Stromal cell of bone marrow (primary cell): ENCODE measurements at places on chromosomes 11 and 22.

DNA sequence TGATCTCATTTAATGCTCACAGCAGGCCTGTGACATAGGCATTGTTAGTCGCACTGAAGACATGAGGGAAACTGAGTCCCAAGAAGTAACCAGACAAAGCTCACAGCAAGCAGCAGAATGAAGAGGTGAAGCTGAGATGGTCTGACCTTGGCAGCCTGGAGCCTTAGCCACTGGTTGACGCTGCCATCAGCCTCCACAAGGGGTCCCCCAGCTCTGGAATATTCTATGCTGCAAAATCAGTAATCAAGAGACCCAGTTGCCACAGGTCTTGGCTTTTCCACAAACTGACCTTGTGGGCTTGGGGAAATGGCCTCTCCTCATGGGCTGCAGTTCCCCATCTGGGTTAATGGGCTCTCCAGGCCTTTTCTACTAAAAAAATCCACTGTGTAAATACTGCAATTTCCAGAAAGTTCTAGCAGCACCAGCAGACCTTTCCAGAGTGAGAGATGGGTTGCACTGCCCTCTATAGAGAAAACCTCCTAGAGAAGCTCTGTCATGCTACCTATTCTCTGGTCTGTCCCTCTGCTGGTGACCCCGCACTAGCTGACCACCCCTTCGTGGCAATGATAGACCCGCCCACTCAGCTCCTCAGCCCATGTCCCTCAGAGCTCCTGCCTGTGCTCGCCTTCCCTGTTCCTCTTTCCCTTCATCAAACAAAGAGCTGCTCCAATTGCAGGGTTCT is 22.6 kb upstream of the ISX start:
- no peak for DNase-seq

GRCh38 chr11:130159657-130160497 is at the start of gene ST14:
Gene ST14, plus strand, starts transcription at chr11:130159782. Its CDS starts 198 bp downstream, at chr11:130159980.
- no peak for DNase-seq

GRCh38 chr11:121552644-121553043 is 99.9 kb upstream of the SORL1-AS1 start:
- no peak for DNase-seq

GRCh38 chr22:32758866-32759385 is 42.6 kb upstream of the TIMP3 start:
- DNase-seq: no peak

DNA sequence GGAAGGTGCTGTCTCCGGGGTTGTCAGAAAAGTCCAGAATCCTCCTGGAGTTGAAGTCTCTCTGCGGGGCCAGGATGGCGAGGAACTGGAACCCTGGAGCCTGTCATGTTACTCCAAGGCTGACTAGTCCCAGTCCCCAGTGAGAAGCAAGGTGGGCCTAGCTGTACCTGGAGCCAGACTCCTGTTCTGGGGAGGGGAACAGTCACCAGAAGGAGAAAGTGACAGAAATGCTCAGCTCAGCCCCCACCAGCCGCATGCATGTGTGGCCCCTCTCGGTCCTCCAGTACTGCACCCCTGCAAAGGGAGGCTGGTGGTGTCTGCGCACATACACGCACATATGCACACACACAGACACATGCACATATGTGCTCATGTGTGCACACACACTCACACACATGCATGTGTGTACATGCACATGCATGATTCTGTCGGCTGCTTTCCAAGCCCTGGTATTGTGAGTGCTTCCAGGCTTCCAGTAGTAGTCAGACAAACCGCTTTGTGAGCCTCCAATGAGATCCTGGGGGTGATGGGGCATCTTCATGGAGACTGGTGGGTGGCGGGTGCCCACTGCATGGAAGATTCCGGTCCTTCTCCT is 54.3 kb downstream of the RTL6 start:
- DNase-seq: no peak

DNA sequence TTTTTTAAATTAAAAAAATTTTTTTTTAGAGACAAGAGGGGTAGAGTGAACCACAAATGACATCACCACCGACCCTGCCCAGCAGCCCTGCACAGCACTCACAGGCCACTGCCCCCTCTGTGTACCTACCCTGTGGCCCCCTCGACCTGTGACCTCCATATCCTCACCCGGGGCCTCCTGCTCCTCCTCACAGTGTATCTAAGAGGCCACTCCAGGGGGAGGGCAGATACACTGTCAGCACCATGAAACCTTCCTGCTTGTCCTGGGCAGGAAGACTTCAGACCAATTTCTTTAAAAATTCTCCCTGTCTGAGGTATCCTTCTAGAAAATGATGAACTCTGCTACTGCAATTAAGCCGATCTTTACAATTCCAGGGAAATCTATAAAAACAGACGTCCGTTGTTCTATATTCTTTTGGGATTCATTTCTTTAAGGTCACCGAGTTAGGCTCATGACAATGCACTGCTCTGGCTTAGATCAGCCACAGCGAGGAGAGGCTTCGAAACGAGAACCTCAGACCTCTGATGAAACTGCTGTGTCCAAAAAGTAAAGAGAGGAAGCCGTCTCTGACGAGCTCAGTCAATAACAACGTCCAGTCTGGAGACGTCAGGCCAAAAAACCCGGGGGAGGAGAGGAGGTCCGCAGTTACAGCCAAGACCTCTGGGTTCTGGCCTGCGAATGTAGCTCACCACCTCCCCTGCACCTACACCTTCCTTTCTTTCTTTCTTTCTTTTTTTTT is 17.5 kb downstream of the NFAM1 start:
- no peak for DNase-seq

- DNase-seq: peak; percentile 51
Measured at GRCh38 chr11:125950696-125951651, 5.1 kb downstream of the VSIG10L2 start.

- no peak for DNase-seq
Measured at GRCh38 chr11:129418039-129418438, 42.4 kb downstream of the BARX2 start.

DNA sequence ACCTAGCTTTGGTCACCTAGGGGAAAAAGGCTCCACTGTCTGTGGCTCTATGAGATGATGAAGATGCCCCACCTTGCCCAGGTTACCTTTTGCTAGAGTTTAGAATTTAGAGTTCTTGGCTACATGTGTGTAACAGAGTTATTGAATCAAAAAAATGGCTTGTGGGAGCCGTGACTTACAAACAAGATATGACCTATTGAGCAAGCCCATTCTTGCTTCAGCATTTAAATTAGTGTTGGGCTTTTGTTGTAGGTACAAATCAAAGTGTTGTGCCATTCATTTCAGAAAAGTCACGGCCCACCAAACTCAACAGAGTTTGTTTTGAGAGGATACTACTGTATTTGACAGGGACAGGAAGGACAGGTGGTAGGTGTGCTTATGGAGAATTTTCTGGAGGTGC is 768.8 kb downstream of the NTM start:
- no peak for DNase-seq

DNA sequence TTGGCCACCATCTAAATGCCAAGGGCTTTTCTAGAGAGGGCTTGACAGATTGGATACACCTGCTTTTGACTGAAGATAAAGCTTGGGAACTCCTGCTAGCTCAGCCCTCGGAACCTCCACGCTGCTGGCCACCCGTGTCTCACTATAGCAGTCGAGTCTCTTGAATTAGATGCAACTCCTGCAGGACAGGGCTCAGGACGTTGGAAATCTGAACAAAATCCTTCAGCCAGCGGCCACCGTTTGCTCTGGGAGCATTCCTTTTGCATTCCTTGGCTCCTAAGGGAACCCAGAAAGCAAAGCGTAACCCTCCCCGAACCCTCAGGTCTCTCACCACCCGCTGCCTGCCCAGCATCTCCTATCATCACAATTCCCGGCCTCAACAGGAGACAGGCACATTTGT is 77.8 kb downstream of the GRIK4 start:
- DNase-seq: no peak

DNA sequence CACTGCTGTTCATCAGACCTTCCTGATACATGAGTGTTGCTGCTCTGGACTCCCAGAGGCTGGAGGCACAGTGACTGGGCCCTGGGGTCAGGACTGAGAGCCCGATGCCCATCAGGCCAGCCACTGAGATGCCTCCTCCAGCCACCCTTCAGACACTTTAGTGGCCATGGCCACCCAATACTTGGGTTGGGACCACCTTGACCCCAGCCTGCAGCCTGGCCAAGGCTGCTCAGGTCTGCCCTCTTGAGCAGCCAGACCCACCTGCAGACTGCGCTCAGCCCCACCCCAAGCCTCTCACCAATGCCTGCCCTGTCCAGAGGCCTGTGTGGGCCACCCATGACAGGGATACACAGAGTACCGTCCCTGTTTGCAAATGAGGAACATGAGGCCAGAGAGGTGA is 4.2 kb downstream of the RNF215 start:
- DNase-seq: no peak

GRCh38 chr11:20010156-20010850 is 150.0 kb downstream of the DBX1 start:
- no peak for DNase-seq

DNA sequence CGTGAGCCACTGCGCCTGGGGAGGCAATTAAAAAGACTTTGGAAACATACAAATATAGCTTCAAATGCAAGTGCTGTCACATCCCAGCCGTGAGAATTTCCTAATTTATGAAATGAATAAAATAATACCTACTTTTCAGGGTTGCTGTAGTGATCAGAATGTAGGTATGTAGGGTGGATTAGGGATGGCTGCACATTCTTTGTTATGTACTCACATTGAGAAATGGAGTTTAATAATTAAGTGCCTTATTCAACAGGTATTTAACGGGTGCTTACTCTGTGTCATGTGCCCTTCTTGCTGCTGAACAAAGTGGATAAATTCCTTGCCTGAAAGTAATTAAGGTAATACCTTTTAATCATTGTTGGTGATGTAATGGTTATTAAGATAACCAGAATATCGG is 37.0 kb downstream of the MMP7 start:
- no peak for DNase-seq

- DNase-seq: peak; percentile 86
Measured at GRCh38 chr11:72975778-72976521, 161.7 kb downstream of the ATG16L2 start.

- no peak for DNase-seq
Measured at GRCh38 chr11:68337399-68337835, 25.0 kb downstream of the LRP5 start.

GRCh38 chr11:83392556-83392955 is 106.4 kb upstream of the CCDC90B start:
- no peak for DNase-seq

- no peak for DNase-seq
Measured at GRCh38 chr22:40044870-40045834, 50.4 kb downstream of the FAM83F start.

DNA sequence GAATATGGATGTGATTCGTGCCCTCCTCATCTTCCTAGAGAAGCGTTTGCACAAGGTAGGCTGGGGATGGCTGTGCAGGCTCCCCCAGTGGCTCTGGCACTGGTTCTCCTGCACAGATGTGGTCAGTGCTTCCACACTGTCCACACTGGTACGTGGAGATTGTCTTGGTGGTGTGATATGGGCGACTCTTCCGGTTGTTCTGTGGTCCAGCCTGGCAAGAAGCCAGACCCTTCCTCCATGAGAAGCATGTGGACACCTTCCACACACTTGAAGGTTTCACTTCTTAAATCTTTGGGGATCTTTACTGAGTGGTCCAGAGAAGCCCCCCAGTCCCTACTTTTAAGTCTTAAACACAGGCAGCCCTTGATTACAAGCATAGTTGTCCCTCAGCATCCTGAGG is 3.8 kb downstream of the RIC8A start:
- DNase-seq: no peak

- no peak for DNase-seq
Measured at GRCh38 chr11:48077251-48077650, 96.9 kb downstream of the PTPRJ start.

GRCh38 chr11:86999859-87000753 is 37.6 kb upstream of the TMEM135 start:
- DNase-seq: no peak

- no peak for DNase-seq
Measured at GRCh38 chr11:117492578-117493251, 165.1 kb downstream of the CEP164 start.

- peak; percentile 62 for DNase-seq
Measured at GRCh38 chr11:65488273-65489034, 10.4 kb upstream of the MALAT1 start.

DNA sequence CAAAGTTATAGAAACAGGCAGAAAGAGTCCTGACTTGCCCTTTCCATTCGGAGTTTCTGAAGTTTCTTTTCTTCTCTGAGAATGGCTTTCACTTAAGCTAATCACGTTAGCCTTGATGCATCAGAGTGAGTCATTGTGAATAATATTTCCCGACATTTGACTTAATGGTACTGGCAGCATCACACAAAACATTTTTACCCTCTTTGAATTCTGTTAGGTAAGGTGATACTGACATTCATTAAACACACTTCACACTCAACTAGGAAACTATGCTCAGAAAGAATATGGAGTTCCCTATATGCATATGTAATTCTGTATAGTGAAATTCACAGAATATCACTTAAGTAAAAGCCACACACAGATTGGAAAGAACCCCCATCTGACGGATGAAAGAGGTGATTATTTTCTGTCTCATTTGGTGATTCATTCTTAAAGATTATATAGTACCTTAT is 120.8 kb upstream of the ARHGAP20 start:
- DNase-seq: peak; percentile 51

- DNase-seq: no peak
Measured at GRCh38 chr11:824942-825341, 2.8 kb upstream of the CRACR2B start.

DNA sequence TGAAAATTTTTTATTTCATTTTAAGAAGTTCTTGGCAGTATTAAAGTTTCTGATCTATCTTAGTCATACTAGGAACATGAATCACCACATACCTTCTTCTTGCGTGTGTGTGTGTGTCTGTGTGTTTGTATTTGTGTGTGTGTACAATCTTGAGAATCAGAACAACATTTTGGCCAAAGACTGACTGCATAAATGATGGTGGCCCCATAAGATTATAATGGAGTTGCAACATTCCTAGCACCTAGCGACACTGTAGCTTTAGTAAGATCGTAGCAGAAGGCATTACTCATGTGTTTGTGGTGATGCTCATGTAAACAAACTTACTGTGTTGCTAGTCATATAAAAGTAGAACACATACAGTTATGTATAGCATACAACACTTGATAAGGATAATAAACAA is 205.4 kb downstream of the FAM76B start:
- no peak for DNase-seq

DNA sequence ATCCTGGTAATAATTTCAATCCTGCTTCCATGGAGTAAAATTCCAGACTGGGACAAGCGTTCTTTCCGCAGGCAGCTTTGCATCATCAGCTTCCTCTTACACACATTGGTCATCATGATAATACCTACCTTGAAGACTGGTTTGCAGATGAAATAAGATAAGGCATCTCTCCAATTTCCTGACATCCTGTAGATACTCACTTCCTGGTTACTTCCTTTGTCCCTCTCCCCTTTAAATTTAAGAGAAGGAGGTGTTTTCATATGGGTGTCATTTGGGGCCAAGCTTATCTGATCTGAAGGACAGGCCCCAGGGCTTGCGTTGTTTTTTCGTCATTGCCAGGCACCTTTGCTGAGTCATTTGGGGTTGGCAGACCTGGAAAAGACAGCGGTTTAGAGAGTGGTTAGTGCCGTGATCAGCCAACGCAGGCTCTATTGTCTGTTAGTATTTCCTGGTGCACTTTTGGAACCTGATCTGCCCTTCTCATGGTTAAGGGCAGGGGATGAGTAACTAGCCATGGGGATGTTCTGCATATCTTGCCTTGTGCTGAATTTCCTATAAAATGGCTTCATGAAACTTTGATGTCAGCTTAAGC is 24.1 kb downstream of the GRAMD1B start:
- no peak for DNase-seq
